ENCODE measurements at places on chromosomes 16 and 17. TPM values are rescaled to one million over a fixed set of nuclear protein-coding genes. Genes with fewer than 3 reads are reported as not detected.

GRCh38 chr17:51699303-51699702, 439.0 kb downstream of the UTP18 start:
- H3K36me3 ChIP-seq, result no peaks in the 10 kb centered on the region
- no peak overlapping the region for H3K27ac ChIP-seq
- no peak overlapping the region for H3K4me3 ChIP-seq
- peaks cover 2% of the 10 kb centered on the region for H3K27me3 ChIP-seq
- no peak for DNase-seq

- no peak overlapping the region for H3K27ac ChIP-seq
- no peak for DNase-seq
- no peaks in the 10 kb centered on the region for H3K27me3 ChIP-seq
- H3K4me3 ChIP-seq, result no peak overlapping the region
Measured at GRCh38 chr16:1174477-1175357, 21.8 kb downstream of the CACNA1H start.

Gene SHBG
- not detected for total RNA-seq

Gene KRT36
- not detected for total RNA-seq

Gene AXIN2
- total RNA-seq, result 7.4 TPM

Gene TBC1D26
- total RNA-seq, result 0.23 TPM

Measured in activated T-helper 2 cell treated with anti-CD3 and anti-CD28 coated beads, Interferon-gamma antibody, Interleukin-2, Interleukin-4, amounts not matched to agents 10 μg/mL and 5 μg/mL and 100 μg/mL, durations not matched to agents 14 hours and 24 hours and 36 hours (primary cell).